ENCODE measurements at places on chromosomes 4 and X.

DNA sequence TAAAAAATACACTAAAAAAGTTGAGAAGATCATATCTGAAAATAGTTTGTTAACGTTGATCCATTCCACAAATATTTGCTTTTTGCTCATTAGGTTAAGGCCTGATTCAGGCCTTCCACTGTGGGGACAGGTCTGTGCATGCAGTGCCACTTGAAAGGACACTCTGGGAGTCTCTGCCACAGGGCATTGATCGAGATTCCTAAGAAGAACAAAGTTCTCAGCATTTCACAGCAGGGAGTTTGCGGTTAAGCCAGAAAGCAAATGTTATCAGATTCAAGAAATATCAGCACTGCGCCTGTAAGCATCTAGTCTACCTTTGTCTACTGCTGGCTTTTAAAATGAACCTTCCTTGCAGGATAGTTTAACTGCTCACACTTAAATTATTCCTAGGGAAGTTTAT is 62.2 kb upstream of the TNIP3 start:
- DNase-seq, result no peak

DNA sequence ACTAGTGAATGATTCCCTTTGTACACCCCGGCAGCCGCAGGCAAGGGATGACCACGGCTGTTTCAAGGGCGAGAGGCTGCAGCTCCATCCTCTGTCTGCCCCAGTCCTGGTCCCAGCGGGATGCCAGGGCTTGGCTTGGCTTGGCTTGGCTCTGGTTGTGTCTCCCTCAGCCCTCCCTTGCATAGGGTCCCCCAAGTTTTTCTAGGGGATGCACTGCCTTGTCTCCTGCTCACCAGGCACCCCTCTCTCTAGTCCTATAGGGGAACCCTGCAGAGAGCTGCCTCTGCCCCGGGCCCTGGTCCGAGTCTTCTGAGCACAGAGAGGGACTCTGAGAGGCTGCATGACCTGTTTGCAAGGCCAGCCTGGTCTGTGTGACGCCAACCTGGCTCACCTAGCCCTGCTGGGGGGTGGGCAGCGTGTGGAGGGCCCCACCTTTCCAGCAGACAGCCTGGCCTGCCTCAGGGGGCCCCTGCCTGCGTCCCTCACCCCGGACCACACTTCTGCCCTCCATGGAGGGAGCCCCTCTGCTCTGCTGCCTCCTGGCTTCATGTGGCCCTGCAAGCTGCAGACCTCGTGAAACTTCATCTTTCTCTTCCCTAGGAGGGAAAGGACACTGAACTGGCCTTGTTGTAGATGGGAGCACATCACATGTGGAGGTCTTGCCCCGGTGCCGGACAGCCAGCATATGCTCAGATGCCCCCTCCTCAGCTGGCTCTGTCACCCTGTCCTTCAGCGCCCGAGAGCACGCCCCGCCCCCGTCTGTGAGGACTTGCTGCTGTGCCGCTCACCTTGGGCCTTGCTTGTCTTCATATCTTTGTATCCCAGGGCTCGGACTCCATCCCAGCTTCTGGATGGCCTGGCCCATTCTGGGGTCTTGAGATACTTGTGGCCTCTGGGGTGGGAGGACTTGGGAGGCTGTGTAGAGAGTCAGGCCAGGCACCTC is 16.4 kb downstream of the SORCS2 start:
- no peak for DNase-seq

GRCh38 chr4:47167081-47168035 is 136.0 kb downstream of the GABRB1 start:
- DNase-seq, result peak; percentile 13

GRCh38 chr4:10302096-10302495 is 155.1 kb downstream of the ZNF518B start:
- no peak for DNase-seq

DNA sequence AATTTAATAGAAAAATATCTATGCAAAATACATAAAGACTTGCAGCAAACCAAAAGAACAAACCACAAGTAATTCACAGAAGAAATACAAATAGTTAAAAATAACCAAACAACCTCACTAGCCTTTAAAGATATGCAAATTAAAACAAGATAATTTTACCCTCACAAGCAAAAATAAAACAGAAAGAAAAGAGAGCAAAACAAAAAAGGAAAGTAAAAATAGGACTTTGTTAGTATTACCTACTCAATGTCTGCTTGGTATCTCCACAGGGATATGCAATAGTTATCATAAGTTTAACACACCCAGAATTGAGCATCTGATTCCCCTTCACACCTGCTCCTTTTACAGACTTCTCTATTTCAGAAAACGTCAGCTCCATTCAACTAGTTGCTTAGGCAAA is 737.5 kb upstream of the MAGEB2 start:
- no peak for DNase-seq

GRCh38 chr4:142781114-142781513 is 65.0 kb downstream of the INPP4B start:
- DNase-seq, result no peak

DNA sequence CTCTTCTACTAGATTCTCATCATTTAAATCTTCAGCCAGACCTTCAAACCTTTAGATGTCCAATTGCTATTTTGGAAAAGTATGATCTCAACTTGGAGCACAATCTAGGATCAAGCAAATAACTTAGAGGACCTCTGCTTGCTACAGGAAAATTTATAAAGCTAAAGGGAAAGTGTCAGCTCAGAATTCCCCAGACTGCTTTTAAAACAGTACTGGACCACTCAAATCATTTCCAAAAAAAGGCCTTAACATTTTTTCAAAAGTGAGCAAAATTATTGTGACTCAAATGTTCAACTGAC is 169.8 kb downstream of the PARM1 start:
- DNase-seq, result no peak

Measured in myocyte (in vitro differentiated cells).